ENCODE measurements at places on chromosomes 4 and X.

DNA sequence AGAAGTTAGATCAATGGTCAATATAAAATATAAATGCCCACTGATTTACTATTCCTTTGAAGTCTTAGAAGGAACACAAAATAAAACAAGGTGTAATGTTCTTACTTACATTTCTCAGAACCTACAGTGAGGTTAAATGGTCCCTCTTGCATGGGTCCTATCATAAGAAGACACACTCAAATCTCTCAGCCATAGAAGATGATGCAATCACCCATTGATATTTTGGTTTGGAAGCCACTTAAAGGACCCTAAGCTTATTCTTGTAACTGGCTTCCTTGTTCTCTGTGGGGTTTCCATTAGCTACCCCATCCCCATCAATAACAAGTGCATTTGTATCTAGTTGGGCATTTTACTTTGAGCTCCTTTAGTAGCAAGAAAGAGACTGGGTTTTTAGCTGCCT lies 15.1 kb downstream of the REELD1 start:
- DNase-seq, result no peak

- no peak for DNase-seq
Observed at GRCh38 chr4:138680256-138680655, 335.3 kb upstream of the NOCT start.

GRCh38 chrX:27404366-27404765 lies 58.8 kb downstream of the PPP4R3C start:
- DNase-seq, result no peak

- DNase-seq, result no peak
Observed at GRCh38 chrX:6898371-6898770, 249.1 kb upstream of the STS start.

DNA sequence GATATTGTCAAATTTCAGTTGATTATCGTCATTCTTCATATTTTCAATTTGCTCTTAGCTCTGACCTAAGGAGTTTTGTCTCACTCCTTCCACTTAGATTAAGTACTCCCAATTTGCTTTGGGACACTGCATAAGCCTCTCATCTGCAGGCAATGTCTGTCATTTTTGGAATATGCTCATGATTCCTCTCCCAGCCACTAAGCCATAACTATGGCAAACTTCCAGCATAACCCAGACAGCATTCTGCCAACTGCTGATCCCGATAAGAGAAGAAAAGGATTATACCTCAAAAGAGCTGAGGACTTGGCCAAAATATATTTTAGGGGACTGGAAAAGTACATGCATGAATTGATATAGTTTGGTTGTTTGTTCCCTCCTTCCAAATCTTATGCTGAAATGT lies 444.4 kb downstream of the GABRG1 start:
- DNase-seq, result no peak

- DNase-seq, result no peak
Observed at GRCh38 chrX:38375891-38376290, 23.5 kb downstream of the OTC start.

GRCh38 chrX:13463608-13464007 lies 105.8 kb upstream of the EGFL6 start:
- no peak for DNase-seq

GRCh38 chrX:151722241-151722846 lies 6.5 kb downstream of the FATE1 start:
- DNase-seq, result no peak

DNA sequence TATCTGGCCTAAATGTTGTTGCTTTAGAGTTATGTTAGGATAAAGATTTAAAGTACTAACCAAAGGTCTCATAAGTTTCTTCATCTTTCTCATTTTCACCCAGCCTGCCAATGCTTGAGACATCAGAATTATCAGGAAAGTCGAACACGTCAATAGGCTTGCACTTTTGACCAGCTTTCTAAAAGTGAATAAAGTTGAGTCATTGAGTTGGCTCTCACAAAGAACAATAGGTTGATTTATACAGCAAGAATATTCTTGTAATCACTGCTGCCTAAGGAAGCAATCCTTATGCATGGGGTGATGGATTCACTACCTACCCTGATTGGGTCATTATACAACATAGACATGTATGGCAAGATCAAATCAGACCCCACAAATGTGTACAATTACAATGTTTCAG lies 5.0 kb downstream of the CENPU start:
- DNase-seq, result no peak

GRCh38 chr4:103720661-103721060 lies 876 bp upstream of the TACR3 start:
- DNase-seq, result no peak

- DNase-seq, result peak; percentile 28
Observed at GRCh38 chr4:26873391-26874026, 12.9 kb downstream of the STIM2 start.

DNA sequence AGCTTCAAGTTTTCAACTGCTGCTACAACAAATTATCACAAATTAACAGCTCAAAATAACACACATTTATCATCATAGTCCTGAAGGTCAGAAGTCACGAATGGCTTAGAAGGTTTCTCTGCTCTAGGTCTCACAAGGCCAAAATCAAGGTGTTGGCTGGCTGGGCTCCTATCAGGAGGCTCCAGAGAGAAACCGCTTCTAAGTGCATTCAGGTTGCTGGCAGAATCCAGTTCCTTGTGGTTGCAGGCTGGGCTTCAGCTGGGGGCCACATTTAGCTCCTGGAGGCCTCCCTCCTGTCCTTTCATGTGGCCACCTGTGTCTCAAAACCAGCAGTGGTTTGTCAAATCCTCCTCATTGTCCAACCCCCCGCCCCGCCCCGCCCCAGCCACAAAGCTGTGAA lies 15.4 kb downstream of the MRFAP1 start:
- DNase-seq, result no peak

DNA sequence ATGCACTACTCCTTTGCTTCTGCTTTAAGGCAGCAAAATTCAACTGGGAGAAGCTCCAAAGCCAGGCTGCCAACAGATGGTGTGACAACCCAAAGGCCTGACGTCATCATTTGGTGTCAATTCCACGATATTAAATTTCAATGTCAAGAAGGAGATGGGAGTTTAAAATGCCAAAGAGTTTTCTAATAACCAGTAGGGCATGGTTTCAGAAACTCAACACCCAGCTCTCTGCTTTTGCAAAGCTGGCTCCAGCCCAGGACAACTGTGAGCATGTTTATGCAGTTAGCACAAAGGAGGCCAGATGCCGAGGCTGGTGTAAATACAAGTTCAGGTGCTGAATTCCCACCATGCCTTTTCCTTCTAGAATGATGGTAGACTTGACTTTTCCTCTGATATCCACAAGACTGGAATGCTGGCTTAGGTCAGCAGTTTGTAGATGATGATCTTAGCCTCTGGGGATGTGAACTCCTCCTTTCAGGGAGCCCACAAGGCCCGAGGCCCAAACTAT lies 67.3 kb downstream of the AFAP1 start:
- no peak for DNase-seq

- DNase-seq, result no peak
Observed at GRCh38 chr4:114034189-114034588, 54.7 kb upstream of the ARSJ start.

DNA sequence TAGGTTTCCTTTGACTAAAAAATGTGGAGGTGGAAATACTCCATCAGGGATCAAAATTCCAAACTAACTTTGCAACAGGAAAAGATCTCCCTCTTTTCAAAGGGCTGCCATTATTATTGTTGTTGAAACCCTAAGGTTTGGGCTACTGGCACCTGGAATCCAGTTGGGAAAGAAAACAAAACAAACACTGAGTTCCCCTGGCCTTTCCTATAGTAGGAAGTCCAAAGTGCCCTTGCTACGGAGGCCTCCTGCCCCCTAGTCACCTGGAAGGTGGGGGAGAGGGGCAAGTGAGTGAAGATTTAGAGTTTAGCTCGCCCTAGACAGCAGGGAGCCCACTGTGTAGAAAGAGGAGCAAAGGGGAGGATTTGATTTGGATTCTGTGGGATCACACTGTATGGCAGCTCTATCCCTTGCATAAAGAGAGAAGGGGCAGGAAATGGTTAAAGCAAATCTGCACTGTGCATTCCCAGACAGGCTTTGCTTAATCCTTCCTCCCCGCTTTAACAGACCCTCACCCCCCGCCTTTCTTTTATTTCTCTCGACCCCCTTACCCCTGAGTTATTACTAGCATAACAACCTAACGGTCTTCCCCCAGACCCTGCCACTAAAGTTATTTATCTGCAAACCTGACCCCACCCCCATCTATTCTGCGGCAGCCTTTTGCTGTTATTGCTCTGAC lies 627 bp upstream of the FAT4 start:
- no peak for DNase-seq

DNA sequence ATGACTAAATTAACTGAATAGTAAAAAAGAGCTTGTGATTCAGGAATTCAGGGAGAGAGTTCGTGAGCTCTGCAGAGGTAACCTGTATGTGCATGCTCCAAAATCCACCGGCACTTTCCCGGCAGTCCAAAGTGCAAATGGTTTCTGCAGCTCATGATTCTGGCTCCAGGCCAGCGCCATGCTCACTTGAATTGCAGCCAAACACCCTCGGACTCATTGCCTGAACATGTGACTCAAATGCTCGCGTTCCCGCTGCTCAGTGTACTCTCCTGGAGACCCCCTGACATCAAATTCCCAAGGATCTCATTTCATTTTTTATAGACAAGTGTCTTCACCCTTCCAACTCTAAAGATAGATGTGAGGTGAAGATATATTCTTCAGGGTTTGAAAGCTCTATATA lies 44.1 kb upstream of the SH3RF1 start:
- no peak for DNase-seq

GRCh38 chr4:10036807-10037342 lies 15.6 kb upstream of the SLC2A9 start:
- no peak for DNase-seq

DNA sequence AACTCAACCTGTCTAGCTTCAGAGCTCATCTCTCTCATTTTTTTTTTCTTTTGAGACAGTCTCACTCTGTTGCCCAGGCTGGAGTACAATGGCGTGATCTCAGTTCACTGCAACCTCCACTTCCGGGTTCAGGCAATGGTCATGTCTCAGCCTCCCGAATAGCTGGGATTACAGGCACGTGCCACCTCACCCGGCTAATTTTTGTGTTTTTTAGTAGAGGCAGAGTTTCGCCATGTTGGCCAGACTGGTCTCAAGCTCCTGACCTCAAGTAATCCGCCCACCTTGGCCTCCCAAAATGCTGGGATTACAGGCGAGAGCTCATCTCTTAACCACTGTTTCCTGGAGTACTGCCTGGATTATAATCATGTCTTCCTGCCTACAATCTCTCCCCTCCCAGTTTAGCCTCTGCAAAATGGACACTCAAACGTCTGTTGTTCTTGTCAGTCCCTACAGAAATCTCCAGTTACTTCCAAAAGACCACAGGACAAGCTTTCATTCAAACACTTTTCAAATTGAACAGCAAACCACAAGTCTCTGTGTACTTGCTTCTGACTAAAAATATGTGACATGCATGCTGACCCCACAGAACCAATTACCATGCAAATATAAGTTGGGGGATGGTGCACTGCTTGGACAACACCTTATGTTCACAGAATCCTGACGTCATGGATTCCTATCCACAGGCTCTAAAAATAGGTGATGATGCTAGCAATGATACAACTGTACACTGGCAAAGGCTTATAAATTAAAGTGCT lies 137.2 kb downstream of the SH3KBP1 start:
- DNase-seq, result no peak

DNA sequence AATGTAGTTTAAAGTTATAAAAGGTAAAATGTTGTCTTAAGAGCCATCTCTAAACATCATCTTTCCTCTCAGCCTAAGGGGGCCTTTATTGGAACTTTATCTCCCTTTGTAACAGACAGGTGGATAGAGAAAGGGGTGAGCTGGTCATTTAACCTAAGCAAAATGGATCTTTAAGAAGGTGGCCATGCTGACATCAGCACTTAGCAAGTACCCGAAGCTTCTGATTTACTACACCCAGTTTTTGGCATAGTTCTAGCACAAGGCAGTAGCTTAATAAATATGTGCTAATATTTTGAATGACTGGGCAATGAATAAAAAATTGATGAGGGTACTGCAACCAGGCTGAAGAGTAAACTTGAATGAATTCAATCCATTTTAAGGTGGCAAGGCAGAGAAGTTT lies 172.7 kb downstream of the GABRG1 start:
- no peak for DNase-seq

DNA sequence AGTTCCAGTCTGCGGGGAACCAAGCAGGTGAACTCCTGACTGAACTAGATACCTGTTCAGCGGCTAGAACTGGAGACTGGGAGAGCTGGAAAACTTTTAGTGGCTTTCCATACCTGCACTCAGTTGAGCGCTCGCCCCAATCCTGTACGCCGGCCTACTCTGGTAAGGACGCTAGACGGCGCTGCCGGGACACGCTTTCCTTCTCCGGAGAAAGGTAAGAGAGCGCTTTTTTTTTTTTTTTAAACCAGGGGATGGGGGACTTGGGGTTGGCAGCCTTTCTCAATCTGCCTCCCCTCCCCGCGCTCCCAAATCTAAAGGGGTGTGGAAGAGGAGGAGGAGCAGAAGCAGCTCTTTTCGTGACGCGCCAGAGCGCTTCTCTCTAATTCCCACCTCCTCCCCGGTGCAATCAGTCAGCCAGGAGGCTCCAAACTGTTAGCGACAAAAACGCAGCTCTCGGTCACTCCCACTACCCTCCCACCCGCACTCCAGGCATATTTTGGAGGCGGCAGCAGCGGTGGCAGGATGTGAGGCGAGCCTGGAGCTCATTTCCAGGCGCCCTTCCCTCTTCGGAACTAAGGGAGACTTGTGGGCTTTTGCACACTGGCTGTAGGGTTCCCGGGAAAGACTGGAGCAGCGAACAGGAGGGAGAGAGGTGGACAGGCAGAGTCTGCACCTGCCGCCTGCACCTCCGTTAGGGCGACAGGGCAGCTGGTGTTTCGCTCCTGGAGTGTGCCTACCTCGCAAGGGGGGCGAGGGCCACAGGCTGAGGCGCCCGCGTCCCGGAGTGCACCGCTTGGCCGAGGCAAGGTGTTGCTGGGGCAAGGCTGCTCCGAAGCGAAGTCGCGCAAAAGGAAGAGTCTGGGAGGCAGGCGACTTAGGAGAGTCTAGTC lies at the start of gene IL1RAPL2:
Gene IL1RAPL2 (plus strand): TSS at position 409 of the 890 bp plus-strand sequence.
- DNase-seq, result no peak

DNA sequence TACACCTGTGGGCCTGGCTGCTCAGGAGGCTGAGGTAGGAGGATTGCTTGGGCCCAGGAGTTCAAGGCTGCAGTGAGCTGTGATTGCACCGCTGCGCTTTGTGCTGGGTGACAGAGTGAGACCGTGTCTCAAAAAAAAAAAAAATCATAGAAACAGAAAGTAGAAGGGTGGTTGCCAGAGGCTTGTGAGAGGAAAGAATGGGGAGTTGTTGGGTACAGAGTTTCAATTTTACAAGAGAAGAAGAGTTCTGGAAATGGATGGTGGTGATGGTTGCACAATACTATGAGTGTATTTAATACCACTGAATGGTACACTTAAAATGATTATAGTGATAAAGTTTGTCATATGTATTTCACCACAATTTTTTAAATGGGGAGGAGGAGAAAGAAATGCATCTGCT lies 10.2 kb upstream of the GLOD5 start:
- no peak for DNase-seq

All from stimulated activated CD8-positive, alpha-beta memory T cell treated with anti-CD3 and anti-CD28 coated beads, Interleukin-2, amount 100 ng/mL, for 1 hour (primary cell).